Ovary (tissue), 10 donors: ENCODE measurements at places on chromosomes 2 and 18. TPM values are rescaled to one million over a fixed set of nuclear protein-coding genes. Genes with fewer than 3 reads are reported as not detected.

- no peaks in the 10 kb centered on the region for H3K27me3 ChIP-seq
- H3K27ac ChIP-seq, result no peak overlapping the region
- no peak overlapping the region for H3K4me3 ChIP-seq
- H3K4me1 ChIP-seq, result no peaks in the 10 kb centered on the region
Observed at GRCh38 chr18:31741097-31741735, 19.5 kb downstream of the SLC25A52 start.

DNA sequence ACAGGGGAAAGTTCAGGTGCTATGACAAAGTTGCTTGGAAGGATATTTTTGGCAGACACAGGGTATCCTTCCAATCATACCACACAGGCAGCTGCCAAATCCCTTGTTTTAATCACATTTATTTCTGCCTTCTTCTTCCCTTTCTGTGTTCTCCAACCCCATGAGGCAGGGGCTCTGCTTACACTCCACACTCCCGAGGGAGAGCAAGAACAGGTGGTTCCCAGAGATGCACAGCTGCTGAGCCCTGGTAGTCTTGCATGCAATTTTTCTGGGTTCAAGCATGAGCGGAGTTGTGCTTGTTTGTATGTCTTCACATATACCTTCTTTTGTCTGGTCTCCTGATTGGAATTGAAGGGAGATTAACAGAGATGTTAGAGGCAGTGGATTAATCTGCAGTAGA, 251.7 kb upstream of the ST6GAL2 start:
- no peak for DNase-seq
- H3K27me3 ChIP-seq, result no peaks in the 10 kb centered on the region

The GALNT14 gene
- total RNA-seq, result 9.8 TPM

GRCh38 chr2:233142355-233142897, 82.3 kb downstream of the INPP5D start:
- DNase-seq, result no peak
- H3K4me3 ChIP-seq, result no peak overlapping the region
- no peak overlapping the region for H3K27ac ChIP-seq
- no peaks in the 10 kb centered on the region for H3K36me3 ChIP-seq

DNA sequence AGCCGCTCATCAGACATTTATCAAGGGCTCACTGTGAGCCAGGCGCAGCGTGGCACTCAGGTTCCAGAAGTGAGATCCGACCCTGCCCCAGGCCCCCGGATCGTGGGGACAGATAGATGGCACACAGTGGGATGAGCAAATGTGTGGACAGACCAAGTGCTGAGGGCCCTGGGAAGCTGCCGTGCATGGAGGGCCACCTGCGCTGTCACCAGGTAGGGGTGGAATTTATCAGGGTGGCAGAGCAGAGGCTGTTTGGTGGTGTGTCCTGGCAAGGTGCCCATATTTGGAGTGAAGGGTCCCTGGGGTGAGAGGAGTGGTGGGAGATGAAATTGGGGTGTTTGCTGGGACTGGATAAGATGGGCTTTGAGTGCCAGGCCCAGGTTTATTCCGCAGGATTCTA, 92.8 kb upstream of the HS6ST1 start:
- H3K36me3 ChIP-seq, result no peaks in the 10 kb centered on the region
- no peak for DNase-seq
- no peak overlapping the region for H3K4me3 ChIP-seq
- no peaks in the 10 kb centered on the region for H3K27me3 ChIP-seq
- H3K27ac ChIP-seq, result no peak overlapping the region

DNA sequence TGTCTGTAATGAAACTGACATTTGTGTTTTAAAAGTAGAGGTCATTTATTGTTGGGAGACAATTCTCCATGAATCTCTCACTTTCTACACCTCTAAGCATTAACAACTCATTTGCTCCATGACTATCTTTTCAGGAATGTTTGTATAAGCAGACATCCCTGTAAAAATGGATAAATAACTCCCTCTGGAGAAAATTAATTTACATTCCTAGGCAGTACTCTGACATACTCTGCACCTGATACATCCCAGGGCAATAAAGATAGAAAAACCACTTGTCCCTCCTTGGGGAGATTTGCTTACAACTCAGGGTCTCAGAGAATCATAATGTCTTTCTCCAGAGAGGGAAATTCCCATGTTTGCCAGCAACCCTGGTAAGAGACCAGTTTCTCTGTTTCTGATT, 1037.7 kb upstream of the SLC39A10 start:
- H3K4me1 ChIP-seq, result no peaks in the 10 kb centered on the region
- no peak for DNase-seq
